ENCODE measurements at places on chromosomes 1 and 21.
A peak's percentile ranks its signal among the peaks of the same experiment; 100 is the strongest.

DNA sequence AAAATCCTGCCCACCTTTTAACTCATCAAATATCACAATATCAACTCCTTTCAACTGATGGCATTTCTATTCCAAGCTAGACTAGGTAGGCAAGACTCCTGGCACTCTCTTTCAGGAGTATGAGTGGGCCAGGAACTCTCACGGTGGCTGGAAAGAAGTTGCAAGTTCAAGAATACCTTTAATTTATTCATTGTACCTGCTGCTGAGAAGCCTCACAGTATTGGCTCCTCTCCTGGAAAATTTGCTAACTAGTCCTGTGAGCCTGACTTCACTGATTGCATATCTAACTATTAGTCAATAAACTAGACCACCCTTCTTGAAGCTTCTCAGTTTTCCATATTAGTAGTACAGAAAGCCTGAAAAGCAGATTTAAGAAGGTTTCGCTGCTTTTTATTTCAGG, 120.2 kb downstream of the DUSP10 start:
- no peak for DNase-seq

DNA sequence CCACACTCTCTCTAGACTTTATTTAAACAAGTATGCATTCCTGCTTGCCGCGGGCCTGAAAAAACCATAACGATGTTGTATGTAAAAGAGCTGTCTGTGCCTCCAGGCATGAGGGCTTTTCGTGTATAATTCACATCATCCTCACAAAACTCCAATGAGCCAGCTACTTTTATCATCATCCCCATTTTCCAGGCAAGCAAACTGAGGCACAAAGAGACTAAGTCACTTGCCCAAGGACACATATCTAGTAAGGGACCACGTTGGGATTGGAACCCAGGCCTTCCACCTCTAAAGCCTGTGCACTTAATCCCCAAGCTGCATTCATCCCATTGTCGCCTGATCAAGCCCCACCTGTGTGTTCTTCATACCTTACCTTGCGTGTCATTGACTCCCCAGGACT, 226.9 kb downstream of the KAZN start:
- no peak for DNase-seq

DNA sequence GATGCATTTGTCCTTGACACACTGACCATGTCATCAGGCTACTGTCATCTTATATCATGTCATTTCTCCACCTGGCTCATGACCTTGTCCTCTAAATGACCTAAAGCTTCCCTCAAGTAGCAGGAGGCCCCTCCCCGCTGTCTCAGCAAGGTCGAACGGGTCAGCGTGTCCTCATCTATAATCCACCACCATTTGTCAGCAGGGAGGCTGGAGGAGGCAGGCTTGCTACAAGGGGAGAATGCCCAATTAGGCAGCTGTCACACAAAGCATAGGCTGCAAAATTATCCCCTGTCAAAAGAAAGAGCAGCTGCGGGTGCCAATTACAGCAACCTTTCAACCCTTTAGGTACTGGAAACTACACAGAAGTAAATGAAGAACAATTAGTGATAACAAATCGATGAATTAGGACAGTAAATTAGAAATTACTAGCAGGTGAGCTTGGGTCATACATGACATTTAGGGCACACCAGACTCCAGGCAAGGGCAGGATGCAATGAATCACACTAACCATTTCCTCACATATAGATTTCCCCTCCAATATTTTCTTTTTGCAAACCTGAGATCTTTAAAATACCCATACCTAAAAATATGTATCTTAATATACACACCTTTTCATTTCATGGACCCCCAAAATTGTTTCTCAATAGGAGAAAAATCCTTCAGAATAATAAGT, 61.2 kb downstream of the NRIP1 start:
- no peak for DNase-seq

DNA sequence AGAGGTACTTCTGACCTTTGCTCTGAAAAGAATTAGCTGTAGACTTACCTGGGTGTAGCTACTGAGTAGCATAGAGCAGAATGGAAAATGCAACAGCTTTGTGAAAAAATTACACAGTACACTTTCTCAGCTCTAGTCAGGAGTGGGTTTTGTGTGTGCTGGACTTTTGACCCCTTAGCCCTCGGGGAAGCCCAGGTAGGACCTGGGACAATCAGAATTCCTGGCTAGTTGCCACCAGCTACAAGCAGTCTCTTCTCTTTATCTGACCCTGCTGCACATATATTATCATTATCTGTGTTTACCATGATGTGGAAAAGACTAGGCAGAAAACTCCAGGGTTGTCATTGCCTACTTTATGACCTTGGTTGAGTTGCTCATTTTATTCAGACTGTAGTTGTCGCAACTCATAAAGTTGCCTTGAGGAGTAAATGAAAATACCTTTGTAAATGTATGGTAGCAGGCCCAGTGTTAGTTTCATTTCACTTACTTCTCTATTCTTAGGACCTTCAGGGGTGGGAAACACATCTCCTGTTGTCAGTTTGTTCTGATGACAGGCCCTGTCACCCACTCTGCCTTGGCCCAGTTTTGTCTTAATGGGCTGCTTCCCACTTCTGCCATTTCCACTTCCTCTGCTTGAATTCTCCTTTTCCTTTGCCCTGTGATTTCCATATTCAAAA, 5.4 kb downstream of the NEK7 start:
- DNase-seq, result no peak

GRCh38 chr1:76840278-76840677, 27.0 kb upstream of the ST6GALNAC5 start:
- no peak for DNase-seq

DNA sequence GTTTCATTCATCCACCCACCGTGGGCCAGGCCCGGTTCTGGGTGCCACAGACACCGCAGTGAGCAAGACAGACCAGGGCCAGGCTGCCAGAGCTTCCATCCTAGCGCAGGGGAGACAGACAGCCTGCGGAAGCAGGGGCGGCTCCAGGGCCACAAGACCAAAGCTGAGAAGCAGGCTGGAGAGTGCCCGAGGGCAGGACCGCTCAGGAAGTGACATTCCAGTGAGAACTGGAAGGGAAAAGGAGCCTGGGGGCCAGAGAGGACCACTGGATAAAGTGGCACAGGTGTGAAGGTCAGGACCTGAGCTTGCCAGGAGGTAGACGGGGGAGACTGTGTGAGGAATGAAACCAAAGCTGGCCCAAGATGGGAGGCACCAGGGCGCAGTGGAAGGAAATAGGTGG, 59.5 kb upstream of the EFHD2 start:
- DNase-seq, result no peak

DNA sequence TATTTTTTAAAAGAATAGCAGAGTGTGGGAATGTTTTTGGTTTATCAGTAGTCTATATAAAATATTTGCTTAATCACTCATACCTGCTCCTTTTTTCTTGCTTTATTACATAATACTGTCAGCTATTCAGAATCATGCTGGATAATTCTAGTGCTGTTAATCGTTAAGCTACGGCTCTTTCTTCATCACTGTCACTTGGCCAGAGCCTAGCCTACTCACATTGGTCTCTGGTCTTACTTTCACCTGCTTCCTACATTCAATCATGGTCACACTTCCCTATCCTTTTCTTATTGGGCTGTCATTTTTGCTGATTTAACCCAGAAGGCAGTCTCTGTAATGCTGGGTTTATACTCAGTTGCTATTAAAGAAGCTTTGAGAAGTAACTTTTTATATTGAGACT, 2.5 kb downstream of the KLHL20 start:
- DNase-seq, result no peak

GRCh38 chr1:97943354-97943753, 22.5 kb upstream of the DPYD start:
- DNase-seq, result no peak

- no peak for DNase-seq
Measured at GRCh38 chr1:109327285-109327684, 20.5 kb upstream of the MYBPHL start.

DNA sequence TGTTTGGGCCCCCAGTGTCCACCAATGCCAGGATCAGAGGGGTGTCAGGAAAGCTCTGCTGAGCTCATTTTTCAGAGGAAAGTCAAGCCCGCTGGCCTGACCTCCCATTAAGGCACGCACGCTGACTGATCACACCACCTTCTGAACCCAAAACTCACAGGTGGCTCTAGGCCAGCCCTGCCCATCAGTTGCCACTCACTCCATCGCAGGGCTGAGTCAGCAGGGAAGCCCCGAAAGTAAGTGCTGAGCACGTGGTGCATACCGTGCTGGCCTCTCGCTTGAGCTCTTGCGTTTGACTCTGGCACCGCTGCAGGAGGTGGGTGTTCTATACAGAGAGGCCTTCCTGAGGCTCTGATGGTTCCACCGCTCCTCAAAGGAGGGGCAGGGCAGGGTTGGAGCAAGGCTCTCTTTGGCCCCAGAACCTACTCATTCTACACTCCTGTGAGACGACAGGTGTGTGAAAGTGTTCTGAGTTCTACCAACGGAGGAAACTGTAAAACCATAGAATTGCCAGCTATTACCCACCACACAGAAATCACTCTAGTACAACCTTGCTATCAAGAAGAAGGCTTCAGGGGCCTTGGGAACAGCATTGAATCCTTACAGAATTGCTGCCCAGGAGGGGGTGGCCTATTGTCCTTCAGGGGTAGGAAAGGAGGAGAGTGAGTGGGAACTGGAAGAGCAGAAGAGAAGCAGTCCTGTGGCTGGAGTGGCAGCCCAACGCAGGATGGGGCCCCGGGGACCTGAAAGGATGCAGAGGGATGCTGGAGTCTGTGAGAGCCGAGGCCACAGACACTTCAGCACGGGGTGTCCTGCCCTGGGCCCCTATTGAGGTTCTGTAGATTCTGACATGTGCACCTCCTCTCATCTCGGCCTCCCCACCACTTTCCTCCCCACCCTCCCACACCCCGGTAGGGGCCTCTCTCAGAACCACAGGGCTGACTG, 214.7 kb upstream of the EDN2 start:
- DNase-seq, result peak; percentile 46

DNA sequence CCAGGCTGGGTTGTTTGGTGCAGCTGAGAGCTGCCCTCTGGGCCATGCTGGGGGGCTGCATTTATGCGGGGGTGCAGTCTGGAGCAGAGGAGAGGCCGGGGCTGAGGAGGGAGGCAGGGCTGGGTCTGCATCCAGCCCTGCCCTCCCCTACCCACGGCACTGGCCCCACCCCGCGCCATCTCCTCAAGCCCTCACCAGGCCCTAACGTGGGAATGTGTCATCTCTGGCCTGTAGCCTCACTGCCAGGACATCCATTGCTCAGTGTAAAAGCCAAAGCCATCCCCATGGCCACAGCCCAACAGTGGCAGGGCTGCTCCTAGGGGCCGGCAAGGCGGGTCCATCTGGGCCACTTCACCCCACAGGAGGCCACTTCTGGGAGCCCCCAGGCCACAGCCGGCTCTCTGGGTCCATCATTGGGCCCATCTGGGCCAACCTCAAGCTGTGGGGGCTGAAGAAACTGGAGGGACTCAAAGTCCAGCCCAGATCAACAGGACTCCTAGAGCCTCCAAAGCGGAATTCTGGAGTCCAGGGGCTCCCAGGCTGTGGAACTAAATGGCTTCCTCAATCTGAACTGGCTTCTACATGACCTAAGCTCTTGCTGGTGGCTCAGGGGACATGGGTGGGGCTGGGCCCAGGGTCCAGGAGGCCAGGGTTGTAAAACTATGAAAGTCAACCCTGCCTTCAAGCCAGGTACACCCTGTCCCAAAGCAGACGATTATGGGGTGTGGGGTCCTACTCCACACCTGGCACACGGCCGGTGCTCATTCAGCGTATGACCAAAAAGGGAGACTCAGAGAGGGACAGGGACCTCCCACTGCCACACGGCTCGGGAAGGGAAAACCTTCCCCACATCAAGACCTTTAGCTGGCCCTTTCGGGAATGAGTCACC, 32.6 kb downstream of the RUNX3 start:
- no peak for DNase-seq

Measured in CD4-positive, alpha-beta T cell treated with Interleukin-21 for 1 hour (primary cell).